ENCODE measurements at places on chromosomes 16 and 17. TPM values are rescaled to one million over a fixed set of nuclear protein-coding genes. Genes with fewer than 3 reads are reported as not detected.

DNA sequence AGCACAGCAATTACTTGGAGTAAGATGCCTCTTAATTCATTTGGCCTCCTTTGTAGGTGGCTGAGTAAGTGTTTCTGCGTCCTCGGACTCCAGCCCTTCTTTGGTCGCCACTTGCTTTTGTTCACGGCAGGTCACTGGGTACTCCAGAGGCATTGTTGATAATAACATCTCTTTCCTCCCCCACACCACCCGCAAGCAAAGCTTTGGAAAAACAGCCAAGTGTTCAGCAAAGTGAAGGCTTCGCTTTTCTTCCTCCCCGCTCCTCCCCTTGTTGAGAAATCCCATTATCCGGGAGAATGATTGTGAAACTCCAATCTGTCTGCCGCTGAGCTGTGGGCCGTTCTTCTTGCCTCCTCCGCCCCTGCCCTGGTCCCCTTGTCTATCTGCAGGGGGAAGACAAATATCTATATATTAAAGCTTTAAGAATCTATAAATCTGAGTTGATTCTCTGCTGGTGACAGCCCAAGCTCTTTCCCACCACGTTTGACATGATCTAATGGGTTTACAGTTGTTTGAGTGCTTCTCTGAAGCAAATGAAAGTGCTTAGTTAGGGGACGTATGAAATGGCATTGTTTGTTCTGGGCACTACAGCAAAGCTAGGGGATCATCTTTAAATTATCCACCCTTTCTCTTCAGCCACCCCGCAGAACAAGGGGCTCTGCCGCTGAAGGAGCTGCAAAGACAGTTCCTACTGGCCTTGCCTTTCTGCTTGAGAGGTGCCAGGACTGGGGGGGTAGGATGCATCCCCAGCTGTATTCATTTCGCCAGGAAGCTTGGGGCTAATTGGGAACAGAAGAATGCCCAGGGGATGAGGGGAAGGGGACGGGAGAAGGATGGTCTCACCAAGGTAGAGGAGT lies 167.1 kb downstream of the CCDC182 start:
- no peak for DNase-seq

The PSMD7 gene
- 130 TPM for total RNA-seq

GRCh38 chr16:10849736-10850477 lies 27.1 kb upstream of the CIITA start:
- no peak for DNase-seq

GRCh38 chr17:6346156-6346786 lies 88.7 kb downstream of the AIPL1 start:
- no peak for DNase-seq

DNA sequence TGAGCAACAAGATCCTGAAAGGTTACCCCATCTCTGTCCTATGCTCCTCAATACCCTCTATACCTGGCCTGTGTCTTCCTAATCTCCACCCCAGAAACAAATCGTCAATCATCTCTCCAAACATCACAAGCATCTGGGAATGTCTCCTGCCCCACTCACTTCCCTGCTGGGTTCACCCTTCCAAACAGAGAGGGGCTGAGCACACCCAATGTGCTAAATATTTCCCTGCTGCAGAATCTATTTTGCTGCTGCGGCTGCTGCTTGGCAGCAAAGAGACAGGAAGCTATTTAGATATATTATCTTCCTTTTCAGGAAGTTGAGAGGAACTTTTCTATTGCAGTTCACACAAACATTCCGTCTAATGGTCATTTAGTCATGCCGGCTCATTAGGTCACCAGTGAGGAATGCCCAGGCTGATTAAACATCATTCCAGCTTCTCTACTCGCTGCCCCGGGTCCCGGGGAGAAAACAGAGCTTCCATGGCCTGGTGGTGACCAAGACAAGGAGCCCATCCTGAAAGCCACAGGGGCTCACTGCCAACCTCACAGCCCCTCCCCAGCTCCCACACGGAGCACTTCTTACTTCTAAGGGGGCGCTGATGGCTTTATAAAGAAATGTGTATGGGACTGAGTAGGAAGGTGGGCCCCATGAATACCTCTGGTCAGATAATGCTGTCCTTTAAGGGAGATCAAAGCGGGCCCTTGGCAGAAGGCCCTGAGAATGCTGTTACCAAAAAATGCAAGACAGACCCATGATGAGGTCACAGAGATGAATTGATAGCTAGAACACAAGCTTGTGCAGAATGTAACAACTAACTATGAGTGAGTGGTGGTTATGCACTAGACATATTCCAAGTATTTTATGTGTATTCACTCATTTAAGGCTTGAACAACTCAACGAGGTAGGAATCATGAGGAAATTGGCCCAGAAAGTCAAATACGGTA lies 218.3 kb downstream of the SOX9 start:
- peak; percentile 86 for DNase-seq

DNA sequence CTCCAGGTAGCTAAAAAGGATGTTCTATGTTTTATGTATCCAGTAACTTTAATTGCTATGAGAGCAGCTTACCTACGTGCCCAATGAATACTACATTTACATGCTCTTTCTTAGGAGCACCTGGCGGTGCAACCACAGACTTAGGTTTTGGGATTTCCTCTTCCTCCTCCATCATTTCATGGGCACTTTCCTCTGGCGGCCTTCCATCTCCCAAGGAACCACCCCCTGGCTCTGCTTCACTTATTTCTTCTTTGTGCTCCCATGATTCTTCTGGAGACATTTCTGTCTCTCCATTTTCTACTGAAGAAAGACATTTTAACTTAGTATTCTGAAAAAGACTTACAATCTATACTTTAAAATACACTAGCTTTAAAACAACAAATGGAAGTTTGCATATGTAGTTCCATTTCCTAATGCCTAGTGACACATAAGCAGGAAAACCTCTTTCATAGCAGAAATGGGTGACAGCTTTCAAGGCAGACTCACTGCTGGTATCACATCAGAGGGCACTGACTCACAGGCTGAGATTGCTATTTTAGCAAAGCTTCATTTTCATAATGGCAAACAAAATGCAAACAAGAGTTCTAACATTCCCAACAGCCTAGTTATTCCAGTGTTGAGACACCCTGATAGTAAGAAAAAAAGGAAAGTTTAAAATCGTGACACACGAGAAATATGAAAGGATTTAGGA lies 19.1 kb downstream of the GSPT1 start:
- DNase-seq, result peak; percentile 26

The NPB gene
- total RNA-seq, result 2.6 TPM

The KRT20 gene
- not detected for total RNA-seq

The CIAPIN1 gene
- 75.6 TPM for total RNA-seq

GRCh38 chr17:48255759-48256158 lies 148.2 kb downstream of the SNX11 start:
- no peak for DNase-seq

GRCh38 chr16:85613604-85614337 lies 649 bp downstream of the GSE1 start:
- DNase-seq, result no peak

The VPS9D1 gene
- total RNA-seq, result 3.8 TPM

DNA sequence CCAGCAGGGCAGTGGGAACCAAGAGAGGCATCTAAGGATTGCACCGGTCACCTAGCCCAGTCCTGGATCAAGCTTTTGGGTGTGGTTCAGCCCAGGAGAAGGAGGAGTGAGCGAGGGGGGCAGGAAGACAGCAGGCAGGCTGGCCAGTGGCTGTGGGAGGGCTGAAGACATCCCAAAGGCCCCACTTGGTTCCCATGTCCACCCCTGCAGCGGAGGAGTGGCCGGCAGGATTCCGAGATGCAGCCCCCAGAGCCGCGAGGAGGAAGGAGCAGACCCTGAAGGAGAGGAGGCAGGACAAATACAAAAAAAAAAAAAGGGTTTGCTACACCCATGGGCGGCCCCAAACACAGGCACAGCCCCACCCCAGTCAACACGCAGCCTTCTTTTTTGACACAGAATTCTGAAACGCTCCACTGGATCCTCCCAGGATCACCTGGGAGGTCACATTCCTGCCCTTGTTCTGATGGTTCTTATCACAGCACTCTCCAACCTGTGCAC lies 1.1 kb upstream of the SLC47A2 start:
- no peak for DNase-seq

The CACNG1 gene
- total RNA-seq, result not detected

GRCh38 chr16:89491238-89491869 lies 993 bp upstream of the ANKRD11 start:
- DNase-seq, result no peak

The ZPBP2 gene
- not detected for total RNA-seq

The OTOA gene
- total RNA-seq, result not detected

DNA sequence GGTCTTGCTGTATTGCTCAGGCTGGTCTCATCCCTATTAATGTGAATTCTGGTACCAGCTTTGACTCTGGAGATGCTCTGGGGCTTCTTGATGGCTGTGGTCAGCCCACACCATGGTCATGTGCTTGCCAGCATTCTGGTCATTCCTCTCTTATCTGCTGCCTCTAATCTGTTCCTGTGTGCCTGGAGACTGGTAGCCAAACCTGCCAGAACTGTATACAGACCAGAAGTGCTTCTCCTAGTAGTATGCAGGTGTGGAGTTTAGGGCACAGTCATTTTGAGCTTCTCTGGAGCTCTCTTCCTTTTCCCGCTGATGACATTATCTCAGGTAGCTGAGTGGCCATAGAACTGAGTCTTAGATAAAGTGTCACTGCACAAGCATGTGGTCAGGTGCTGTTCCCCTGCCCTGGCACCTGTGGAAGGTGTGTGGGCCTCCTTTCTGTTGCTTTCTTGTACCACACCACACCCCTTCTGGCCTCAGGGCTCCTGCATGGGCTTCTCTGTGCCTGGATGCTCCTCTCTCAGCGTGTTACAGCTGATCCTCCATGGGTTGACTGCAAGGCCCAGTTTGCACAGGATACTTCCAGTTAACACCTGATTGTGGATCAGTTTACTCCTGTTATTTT lies 162.7 kb downstream of the SPECC1 start:
- DNase-seq, result no peak

The IKZF3 gene
- not detected for total RNA-seq

The ZG16 gene
- not detected for total RNA-seq

The C17orf107 gene
- 1.3 TPM for total RNA-seq

- no peak for DNase-seq
Measured at GRCh38 chr17:64533784-64534183, 27.0 kb downstream of the CEP95 start.

The TM4SF5 gene
- not detected for total RNA-seq

DNA sequence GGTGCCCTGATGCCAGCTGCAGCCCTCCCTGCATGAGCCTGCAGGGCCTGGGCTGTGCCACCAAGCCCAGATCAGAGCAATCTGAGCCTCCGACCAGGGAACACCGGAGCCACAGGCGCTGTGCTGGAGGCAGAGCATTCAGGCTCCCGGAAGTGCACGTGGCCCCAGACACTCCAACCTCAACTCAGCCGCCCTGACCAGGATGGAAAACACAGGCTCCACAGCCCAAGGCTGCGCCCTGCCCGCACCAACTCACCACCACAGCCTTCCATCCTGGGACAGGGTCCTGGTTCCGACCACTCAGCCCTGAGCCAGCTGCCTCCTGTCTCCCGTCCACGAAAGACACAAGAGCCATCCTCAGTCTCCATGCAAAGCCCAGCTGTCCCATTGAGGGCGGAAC lies 18.5 kb downstream of the LMF1 start:
- DNase-seq, result no peak

- DNase-seq, result no peak
Measured at GRCh38 chr17:71417142-71417541, 703.7 kb upstream of the SOX9 start.

DNA sequence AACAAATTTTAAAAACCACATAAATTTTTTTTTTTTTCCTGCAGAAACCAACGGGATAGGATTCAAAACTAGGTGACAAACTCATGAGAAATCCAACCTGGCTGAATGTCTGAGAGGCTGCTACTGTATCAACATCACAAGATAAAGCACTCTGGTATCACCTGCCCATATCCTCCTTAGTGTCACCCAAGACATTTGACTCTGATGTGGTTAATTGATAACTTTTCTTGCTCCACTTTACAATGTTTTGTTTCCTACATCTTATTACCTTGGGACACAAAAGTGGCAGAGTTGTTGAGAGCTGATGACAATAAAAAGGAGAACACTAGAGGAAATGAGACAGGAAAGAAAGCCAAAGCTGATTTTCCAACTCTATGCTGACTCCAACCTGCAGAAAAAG lies 4.0 kb upstream of the FBXL20 start:
- DNase-seq, result no peak

The DCAF7 gene
- total RNA-seq, result 36.1 TPM

- no peak for DNase-seq
Measured at GRCh38 chr17:66582373-66583111, 252.4 kb upstream of the CACNG5 start.

DNA sequence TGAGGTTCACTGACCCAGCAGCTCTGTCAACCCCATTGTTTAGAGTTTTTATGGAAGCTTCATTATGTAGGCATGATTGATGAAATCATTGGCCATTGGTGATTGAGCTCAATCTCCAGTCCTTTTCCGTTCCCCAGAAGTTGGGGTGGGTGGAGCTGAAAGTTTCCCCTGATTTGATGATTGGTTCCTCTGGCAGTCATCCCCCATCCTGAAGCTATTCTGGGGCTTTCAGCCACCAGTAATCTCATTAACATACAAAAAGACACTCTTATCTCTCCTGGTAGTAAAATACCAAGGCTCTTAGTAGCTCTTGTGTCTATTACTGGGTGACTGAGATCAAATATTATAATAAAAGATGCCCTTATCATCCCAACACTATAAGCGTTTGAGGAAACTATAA lies 67.1 kb downstream of the TANC2 start:
- no peak for DNase-seq

DNA sequence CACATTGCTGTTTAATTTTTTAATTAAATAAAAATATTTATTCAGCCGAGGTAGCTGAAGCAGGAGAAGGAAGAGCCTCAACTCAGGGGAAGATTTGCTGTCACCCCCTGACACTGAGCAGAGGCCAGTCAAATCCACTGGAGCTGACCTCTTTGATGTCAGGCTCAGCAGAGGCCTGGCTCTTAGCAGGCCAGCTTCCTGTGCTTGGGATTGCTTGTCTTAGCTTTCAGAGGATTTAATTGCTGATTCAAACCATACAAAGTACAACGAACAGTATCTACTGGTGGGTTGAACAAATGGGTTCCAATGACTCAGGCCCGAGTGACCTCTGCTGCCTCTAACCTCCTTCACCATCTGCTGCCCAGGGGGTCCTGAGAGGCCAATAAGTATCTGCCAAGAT lies 417.0 kb upstream of the HSBP1 start:
- DNase-seq, result no peak

DNA sequence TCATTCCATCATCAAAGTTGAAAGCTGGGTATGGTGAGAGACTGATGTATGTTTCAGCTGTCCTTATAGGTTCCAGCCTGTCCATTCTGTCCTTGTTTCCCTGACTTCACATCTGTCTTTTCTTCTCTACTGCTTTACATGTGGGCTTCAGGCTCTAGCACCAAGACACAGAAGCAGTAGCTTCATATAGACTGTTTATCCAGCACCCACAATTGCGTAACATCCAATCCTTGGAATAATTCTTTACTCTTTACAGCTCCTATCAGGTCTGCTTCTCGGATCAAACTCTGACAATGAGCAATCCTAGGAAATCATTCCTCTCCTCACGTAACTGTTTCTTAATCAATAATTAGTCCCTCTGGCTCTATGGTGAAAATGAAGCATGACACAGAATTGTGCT lies 158.9 kb downstream of the CA10 start:
- no peak for DNase-seq
